Ammon's horn (tissue), 1 donor: ENCODE measurements at places on chromosomes 5 and 9.

GRCh38 chr5:125480911-125481310 lies 734.5 kb upstream of the ZNF608 start:
- DNase-seq = no peak

DNA sequence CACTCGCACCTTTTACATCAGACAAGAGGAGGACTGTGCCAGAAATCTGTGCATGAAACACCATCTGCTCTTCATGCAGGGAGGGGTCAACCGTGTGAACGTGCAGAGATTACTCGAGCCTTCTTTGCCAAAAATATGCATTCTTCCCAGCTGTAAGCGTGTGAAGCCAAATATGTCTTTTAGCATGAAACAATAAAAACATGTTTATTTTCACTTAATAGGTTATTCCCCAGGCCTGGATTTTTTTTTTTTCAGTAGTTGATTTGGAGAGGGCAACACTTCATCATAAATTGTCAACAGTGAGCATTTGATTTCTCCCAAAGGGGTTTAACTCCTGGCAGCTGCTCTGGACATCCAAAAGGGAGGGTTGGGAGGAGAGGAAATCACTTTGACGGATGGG lies 23.8 kb downstream of the PLAC8L1 start:
- DNase-seq = no peak

DNA sequence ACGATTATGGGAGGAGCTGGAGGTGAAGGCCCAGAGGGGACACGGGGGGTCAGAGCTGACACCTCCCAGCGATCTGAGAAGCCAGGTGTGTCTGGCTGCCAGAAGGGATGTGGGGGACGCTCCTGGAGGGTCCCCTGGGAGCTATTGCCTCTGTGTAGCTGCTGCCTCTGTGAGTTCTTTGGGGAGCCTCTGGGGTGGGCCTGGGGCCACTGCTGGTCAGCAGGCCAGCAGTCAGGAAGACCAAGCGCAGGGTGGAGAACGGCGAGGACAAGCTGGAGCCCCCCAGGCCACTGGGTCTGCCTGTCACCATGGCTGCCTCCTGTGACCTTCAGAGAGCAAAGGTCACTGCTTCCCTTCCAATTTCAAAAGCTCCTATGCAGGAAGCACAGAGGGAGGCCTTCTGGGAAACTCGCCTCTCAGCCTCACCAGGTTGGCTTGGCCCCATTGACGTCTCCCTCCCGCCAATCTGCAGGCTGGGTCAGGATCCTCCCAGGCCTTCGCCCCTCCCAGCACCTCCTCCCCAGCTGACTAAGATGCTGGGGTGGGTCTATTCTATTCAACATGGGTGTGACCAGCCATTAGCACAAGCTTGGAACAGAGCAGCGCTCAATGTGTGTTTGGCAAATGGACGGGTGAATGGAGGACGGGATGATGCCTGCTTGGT lies 126.4 kb downstream of the GAPVD1 start:
- no peak for DNase-seq

- no peak for DNase-seq
Observed at GRCh38 chr5:17839848-17840247, 205.6 kb downstream of the TAF11L14 start.

- no peak for DNase-seq
Observed at GRCh38 chr9:5483306-5483705, 27.0 kb upstream of the PDCD1LG2 start.

DNA sequence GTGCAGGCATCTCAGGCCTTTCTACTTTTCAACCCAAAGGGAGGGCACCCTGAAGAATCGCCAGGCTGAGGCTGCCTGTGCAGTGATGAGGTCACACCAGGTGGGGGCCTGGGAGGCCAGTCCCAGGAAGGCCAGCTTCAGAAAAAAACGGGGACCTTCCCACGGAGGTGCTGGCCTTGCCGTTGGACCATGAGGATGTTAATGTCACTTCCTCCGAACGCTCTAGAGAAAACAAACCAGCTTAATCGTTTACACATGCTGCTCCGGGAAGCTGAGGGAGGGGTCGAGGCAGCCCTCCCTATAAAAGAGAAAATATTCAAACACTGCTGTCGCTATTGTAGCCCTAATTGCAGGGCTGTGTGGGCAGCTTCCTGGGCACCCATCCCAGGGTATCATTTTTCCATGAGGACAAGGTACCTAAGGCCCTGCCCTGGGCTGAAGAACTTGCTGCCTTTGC lies 27.0 kb downstream of the PTGES start:
- no peak for DNase-seq

GRCh38 chr5:158154226-158155005 lies 295.5 kb upstream of the CLINT1 start:
- DNase-seq = no peak

- no peak for DNase-seq
Observed at GRCh38 chr5:33312571-33313549, 127.9 kb upstream of the TARS1 start.

- DNase-seq = no peak
Observed at GRCh38 chr5:78490709-78491485, 130.5 kb downstream of the SCAMP1 start.

- no peak for DNase-seq
Observed at GRCh38 chr9:105928416-105928815, 234.1 kb downstream of the TMEM38B start.

- no peak for DNase-seq
Observed at GRCh38 chr9:78122631-78123030, 91.0 kb upstream of the GNAQ start.

- no peak for DNase-seq
Observed at GRCh38 chr5:7882926-7883325, 14.0 kb downstream of the MTRR start.

- DNase-seq = no peak
Observed at GRCh38 chr5:137845472-137845871, 22.2 kb upstream of the MYOT start.

- no peak for DNase-seq
Observed at GRCh38 chr5:90424245-90424644, 14.7 kb upstream of the CETN3 start.

- no peak for DNase-seq
Observed at GRCh38 chr5:178460174-178460573, 130.0 kb downstream of the COL23A1 start.

DNA sequence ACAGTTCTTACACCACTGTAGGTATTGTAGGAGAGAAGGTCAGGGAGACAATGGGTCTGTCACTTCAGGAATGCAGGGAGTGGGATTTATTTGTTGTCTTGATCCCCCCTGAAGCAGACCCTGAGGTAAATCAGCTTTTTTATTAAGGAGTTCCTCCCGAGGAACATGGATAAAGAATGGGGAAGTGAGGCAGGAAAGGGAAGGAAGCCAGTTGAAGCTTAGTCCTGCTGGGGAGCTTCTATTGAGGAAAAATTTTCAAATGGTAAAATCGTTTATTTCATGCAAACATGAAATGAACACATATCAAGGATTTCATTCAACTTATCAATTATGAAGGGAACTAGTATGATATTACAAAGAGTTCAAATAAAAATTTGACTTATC lies 318.6 kb upstream of the PIK3R1 start:
- no peak for DNase-seq

- DNase-seq = no peak
Observed at GRCh38 chr9:81234924-81235610, 454.3 kb downstream of the TLE1 start.

DNA sequence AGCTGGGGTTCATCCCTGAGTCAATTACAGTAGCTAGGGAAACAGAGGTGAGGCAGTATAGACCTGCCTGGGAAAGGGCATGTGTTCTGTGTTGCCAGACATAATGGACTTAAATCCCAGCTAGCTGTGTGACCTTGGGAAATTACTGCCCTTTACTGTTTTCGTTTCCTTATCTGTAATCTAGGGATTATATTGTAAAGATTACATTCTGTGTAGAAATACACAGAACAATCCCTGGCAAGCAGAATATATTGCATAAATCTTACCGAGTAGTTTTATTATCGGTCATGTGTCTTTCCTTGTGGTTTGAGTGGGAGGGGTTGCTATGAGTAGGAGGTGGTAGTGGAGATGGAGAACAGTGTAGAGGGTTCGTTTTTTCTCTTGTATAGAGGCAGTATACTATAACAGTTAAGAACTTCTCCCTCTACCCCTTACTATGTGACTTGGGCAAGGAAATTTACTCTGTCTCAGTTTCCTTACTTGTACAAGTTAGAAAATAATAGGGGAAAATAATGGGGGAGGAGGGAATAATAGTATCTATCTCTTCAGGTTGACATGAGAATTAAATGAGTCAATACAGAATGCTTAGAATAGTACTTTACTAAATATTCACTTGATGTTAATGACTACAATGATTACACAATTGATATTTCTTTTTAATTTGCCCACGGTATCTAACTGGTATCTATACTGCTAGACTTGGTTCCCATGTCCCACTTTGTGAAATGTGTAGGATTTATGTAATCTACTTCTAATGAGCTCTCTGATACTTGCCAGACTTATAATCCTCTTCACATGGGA lies 7.1 kb upstream of the DMXL1 start:
- DNase-seq = peak; percentile 5

GRCh38 chr5:168481330-168481788 lies 4.9 kb upstream of the RARS1 start:
- no peak for DNase-seq

GRCh38 chr9:1458503-1458902 lies 408.3 kb downstream of the DMRT2 start:
- no peak for DNase-seq

- no peak for DNase-seq
Observed at GRCh38 chr5:5278815-5279381, 138.8 kb downstream of the ADAMTS16 start.

DNA sequence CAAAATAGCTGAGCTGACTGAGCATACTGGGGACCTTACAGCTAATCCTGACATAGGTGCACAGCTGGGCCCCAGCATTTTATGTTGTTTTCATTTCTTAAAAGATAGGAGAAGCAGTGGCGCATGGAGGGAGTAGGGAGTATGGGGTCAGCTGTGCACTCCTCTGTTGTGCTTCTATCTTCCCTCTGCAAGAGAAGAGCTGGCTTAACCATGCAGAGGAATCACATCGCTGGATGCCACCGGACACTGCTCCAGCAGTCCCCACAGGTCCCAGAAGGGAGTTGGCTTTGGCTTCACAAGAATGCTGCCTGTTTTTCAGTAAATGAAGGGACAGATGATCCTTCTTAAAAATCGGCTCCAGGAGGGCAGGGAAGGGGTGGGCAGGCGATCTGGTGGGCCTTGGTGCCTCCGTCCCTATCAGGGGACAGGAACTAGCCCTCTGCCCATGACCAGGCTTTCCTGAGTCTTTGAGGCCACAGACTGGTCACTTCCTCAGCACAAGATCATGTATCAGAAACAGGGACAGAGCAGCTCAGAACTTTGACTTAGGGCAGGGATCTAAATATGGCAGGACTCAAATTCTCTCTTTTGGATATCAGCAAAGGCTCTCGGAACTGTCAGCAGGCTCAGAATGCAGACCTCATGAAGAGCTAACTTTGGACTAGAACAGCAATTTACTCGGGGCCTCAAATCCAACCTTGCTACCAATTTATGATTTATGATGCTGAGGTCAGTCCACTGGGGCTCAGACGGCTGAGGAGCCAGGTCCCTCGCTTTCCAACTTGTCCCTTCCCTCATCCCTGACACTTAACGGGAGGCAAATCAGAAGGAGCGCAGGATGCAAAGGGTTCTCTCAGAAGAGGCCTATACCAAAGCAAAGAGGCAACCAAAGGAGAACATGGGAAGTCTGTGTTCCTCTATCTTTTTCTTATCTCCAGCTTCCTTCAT lies 47.2 kb downstream of the MARCHF3 start:
- peak; percentile 19 for DNase-seq

GRCh38 chr9:107484117-107484723 lies 5.3 kb downstream of the KLF4 start:
- peak; percentile 87 for DNase-seq

- DNase-seq = no peak
Observed at GRCh38 chr5:125847561-125847960, 575.6 kb upstream of the GRAMD2B start.

DNA sequence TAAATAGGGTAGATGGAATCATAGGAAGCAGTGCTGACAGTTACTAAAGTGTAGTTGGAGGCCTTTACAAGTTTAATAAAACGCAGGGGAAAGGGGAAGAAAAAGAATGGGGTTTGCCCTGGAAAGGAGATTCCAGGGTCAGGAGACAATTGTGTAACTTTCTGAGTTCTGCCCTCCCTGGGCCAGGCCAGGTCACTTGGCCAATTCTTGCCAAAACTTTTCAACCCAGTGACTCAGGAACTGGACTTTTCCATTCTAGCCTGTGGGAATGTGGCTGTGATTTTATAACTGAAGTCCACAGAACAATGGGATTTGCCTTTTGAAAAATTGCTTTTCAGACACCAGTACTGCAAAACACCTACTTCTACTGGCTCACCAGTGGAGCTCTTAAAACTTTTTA lies 289.8 kb upstream of the ANKRD55 start:
- DNase-seq = no peak

DNA sequence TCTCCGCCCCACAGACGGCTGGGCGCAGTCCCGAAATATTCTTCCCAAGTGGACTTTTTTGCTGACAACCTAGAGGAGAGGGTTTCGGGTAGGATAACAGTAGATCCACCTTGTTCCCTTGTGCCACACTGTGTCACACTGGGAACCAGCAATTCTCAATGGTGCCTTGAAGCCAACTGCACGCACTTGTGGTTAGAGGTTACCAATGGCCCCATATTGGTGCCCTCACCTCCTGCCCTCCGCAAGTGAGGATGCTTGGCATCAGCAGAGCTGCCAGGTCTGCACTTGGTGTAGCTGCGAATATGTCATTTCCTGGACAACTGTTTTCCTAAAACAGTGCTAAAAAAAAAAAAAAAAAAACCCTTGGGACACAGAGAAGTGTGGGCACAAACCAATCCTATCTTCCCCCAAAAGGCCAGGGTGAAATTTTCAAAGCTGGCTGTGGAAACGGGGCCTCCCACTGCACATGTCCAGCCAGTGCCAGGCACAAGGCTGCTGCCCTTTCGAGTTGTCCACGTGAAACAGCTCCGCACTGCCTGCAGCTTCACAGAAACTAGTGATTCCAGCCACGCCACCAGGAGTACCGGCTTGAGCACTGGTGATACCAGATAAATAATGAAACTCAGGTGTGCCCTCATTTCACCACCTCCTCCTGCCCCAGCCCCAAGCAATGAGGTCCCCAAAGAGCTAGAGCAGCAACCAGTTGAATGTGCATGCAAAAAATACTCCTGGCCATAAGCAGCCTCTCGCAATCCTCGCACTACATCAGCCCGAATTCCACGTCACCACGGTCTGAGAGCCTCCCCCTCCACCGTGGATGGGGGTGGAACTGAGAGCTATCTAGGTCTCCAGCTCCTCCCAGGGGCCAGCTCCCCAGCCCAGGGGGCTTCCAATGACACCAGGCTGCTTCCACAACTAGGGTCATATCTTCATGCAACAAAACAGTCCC lies 51.2 kb downstream of the USP20 start:
- peak; percentile 71 for DNase-seq
